ENCODE measurements at places on chromosomes 7 and 10.
A peak's percentile ranks its signal among the peaks of the same experiment; 100 is the strongest.

GRCh38 chr10:34655286-34656170 lies 159.6 kb downstream of the PARD3 start:
- DNase-seq: peak; percentile 21

GRCh38 chr7:155797262-155798250 lies 14.7 kb downstream of the SHH start:
- DNase-seq: no peak

DNA sequence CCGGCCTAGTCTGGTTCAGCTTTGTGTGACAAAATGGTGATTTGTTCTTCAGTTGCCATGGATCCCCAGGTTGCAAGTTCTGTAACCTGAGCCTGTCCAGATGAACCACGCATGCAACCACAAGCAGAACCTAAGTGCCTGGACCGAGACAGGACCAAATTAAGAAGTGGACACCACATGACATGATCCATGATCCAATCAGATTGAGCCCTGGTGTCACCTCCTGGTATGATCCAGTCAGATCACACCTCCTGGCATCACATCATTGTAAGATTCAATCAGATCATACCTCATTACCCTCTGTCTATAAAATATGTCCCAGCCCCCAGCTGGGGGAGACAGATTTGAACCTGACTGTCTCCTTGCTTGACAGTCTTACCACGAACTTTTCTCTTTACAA lies 70.0 kb downstream of the MALSU1 start:
- DNase-seq: no peak

DNA sequence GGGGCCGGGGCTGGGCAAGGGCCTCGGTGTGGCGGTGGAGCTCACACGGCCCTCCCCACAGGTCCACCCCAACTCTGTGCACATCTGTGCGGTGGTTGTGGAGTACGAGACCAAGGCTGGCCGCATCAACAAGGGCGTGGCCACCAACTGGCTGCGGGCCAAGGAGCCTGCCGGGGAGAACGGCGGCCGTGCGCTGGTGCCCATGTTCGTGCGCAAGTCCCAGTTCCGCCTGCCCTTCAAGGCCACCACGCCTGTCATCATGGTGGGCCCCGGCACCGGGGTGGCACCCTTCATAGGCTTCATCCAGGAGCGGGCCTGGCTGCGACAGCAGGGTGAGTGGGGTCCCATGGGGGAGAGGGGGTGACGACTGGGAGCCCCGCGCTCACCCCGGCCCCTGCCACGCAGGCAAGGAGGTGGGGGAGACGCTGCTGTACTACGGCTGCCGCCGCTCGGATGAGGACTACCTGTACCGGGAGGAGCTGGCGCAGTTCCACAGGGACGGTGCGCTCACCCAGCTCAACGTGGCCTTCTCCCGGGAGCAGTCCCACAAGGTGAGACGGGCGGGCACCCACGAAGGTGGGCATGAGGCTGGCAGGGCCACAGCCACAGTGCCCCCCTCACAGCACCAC lies 8.8 kb downstream of the TMEM120A start:
- no peak for DNase-seq

- no peak for DNase-seq
Measured at GRCh38 chr7:27763983-27764508, 24.1 kb downstream of the TAX1BP1 start.

DNA sequence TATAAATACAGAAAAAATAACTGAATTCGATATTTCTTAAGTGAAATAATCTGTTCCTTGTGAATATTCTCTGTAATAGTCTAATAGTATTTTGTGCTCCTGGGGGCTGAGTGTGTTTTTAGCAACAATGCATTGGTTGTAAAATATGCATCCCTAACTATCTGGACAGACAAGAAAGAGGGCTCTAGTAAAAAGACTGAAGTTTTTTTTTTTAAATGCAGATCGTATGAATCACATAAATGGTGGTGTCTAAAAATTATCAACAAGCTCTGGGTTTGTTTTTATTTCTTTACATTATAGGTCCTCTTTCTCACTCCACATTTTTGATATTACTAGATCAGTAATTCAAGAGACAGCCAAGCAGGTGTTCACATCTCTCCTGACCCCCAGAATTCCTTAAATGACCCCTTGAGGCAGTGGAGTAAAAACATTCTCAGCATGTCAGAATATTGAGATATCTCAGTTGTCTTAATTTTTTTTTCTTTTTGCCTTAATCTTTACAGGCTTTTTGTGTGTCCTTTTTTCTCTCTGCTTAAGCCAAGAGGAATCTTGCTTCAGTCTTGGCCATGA lies 18.2 kb downstream of the ARID5B start:
- DNase-seq: no peak

- no peak for DNase-seq
Measured at GRCh38 chr7:45944058-45944457, 23.0 kb upstream of the IGFBP3 start.

DNA sequence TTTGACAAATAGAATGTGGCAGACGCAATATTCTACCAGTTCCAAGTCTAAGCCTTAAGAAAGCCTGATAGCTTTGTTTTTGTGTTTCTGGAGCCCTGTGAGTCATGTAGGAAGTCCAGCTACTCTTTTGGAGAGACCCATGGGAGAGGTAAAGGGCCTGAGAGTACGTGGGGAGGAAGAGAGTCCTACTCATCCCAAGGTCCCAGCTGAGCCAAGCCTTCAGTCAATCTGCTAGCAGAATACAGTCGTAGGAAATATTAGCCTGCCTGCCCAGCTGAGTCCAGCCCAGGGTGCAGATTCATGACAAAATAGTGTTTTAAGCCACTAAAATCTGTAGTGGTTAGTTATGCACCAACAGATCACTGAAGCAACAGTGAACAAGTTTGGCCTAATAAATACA lies 9.0 kb upstream of the GNA12 start:
- no peak for DNase-seq

DNA sequence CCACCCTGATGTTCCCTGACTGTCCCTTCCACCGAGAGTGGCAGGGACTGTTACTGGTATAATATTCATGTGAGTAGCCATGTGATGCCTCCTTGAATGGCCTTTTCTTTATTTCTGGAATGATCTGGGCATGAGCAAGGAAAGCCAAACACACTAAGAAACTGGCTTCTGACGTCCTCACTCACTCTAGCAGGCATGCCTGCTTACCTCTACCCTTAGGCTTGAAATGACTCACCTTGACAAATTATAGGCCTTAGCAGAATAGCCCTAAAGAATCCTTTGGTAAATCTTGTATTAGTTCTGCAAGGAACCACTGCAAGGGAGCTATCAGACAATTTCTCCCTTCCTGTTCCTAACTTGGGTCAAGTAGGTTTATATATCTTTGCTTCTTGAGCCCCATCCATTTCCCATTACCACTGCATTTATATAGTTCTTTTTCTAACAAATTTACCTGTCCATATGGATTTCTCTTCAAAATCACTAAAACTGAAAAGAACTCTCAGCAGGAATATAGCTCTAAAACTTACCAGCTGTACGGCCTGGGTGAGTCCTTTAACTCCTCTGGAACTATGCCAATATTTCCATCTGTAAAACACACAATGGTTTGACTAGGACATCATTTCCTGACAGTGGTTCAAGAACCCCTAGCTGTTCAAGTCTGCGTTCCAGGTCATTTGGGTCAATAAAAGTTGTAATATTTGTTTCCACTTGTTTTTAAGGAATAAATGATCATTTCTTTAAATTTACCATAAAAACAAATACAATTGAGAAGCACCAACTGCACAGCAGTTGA lies 13.0 kb upstream of the NDUFA5 start:
- no peak for DNase-seq

GRCh38 chr10:118266098-118266748 lies 75.9 kb downstream of the FAM204A start:
- DNase-seq: no peak

DNA sequence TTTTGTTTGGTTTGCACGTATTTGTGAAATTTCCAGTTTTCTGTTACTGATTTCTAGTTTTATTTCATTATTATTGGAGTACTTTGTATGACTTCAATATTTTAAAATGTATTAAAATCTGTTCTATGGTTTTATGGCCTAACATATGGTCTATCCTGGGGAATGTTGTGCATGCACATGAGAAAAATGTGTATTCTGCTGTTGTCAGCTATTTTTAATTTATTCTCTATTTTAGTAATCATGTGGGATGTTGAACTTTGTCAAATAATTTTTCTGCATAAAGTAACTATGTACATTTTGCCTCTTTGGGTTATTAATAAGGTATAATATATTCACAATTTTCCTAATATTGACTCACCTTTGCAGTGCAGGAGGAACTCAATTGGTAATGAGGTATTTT lies 46.7 kb downstream of the EBLN1 start:
- no peak for DNase-seq

GRCh38 chr7:69934144-69934903 lies 336.0 kb downstream of the AUTS2 start:
- no peak for DNase-seq

- no peak for DNase-seq
Measured at GRCh38 chr7:68250143-68250542, 1253.5 kb downstream of the TYW1 start.

DNA sequence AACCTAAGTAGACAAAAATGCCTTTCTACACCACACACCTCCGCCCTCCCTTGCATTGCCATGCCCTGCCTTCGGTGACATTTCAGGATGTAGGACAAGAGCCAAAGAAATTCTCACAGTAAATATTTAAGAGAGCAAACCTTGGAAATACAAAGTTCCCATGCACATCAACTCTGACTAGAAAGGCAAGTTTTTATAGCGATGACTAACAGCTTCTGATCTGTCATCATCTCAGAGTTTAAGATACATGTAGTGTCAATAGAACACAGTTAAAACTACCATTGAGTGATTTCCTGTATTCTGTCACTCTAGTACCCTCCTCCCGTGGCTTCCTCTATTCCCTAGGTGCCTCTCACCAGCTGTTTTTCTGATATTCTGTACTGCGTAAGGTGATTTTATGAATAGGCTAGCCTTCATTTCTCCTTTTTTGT lies 20.7 kb downstream of the SLC16A9 start:
- DNase-seq: no peak

GRCh38 chr7:113289140-113289740 lies 170.9 kb upstream of the SMIM30 start:
- DNase-seq: no peak

DNA sequence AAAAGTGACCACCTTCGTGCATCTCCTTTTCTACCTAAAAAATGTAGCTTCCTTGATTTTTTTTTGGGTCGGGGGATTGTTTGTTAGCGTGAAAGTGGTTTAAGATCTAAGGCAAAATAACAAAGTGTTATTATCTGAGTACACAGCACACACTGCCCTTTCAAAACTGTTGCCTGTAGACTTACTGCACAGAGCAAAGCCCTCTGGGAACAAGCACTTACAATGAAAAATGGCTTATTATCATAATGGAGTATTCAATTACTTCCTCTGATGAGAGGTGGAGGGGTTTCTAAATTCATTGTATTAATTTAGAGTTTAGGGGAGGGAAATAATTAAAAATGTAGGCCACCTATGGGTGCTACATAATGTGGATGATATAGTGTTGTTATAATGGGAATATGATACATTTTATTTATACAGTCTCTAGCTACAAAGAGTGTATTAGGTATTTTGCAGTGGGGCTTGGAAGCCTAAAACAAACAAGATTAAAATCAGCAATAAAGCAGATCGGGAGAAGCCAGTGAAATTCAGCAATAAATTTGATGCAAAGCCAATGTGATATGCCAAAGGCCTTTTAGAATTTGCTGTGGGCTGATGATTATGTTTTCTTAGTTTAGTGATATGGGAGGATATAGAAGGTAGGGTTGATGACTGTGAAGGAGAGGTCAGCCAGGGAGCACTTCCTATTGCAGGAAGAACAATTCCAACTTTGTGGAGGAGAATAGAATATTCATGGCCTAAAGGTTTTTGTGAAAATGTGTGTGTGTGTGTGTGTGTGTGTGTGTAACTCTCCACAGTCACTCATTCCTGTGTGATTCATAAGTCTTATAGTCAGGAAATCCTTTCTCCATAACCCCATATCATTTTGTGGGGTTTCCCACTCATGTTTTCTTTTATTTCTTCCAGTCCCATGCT lies 17.7 kb upstream of the EXOC4 start:
- DNase-seq: no peak

- DNase-seq: no peak
Measured at GRCh38 chr10:122638106-122638505, 61.5 kb downstream of the C10orf120 start.

DNA sequence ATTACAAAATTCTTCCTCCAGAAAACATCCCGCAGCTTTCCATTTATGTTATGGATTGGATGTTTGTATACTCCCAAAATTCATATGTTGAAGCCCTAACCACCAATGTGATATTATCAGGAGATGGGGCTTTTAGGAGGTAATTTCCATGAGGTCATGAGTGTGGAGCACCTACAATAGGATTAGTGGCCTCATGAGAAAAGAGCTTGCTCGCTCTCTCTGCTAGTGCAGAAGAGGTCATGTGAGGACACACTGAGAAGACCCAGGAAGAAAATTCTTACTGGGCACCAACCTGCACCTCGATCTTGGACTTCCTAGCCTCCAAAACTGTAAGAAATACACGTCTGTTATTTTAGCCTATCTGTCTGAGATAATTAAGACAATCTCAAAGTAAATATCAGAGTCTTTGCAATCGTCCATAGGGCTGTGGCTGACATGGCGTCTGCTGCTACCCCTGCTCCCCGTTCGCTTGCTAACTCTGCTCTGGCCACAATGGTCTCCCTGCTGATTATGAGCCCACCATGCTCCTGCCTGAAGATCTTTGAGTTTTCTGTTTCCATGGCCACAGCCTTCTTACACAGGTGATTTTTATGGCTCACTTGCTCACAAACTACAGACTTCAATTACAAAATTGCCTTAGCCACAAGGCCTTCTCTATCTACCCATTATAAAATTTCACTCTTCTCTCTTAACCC lies 333.3 kb downstream of the CACNA2D1 start:
- DNase-seq: no peak

DNA sequence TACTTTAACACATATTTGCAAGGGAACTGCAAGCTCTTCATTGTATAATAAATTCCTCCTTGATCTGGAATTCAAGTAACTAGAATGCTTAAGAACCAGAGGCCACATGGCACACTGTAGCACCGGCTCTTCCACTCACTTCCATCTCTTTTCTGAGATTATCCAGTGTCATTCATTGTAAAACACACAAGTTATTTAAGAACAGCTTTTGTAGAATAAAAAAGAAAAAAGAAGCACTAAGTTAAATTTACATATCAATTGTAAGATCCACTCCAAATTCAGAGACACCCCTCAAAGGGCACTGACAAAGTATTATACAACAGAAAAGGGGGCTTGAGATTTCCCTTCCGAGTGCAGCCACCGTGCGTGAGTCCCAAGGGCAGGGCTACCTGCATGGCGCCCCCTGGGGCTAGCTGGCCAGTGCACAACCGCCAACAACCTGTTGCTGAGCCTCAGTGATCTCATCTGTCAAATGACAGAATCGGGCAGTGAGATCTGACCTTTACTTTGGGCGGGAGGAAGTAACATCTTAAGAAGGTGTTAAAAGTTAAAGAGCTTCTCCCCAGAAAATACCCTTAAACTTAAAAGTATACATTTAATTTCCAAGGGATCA lies 12.5 kb downstream of the GLI3 start:
- DNase-seq: no peak

DNA sequence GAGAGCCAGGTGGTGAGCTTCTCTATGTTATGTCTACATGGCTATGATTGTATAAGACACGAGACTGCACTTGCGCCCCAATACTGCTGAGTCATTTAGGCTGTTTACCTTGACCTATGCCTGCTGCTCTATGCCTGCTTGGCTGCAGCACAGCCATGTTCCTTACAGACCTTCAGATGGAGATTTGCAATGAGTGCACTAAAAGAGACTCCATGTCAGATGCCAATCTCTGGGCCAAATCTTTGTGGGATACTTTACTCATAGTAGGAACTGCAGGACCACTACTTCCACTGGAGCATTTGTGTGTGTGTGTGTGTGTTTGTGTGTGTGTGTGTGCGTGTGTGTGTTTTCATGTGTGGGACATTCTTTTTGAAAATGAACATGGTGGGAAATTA lies 50.0 kb upstream of the KMT2E start:
- no peak for DNase-seq
